NCI-H2081 (cell line): ENCODE measurements at places on chromosomes 4 and X.

GRCh38 chrX:151970661-151971060, 3.8 kb downstream of the GABRE start:
- no peak for DNase-seq

DNA sequence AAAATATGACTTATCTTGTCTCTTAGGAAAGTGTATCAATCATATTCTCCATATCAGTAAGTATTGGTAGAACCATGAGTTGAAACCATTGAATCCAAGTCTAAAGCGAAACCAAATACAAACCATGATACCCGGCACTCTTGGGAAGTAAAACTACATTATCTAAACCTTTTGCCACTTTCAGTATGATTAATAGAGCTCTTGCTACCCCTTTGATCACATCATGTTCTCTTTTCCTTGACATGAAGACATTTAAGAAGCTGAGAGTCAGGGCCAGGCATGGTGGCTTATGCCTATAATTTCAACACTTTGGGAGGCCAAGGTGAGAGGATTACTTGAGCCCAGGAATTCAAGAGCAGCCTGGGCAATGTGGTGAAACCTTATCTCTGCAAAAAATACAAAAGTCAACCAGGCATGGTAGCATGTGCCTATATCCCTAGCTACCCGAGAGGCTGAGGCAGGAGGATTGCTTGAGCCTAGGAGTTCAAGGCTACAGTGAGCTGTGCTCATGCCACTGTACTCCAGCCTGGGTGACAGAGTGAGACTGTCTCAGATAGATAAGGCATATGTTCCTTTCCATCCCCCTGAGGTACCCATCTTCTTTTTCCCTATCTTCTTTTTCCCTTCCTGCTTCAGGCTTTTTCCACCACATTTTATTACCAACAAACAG, 45.4 kb downstream of the CEP135 start:
- no peak for DNase-seq

- DNase-seq = no peak
Observed at GRCh38 chr4:158051401-158052235, 121.2 kb downstream of the GASK1B start.

- no peak for DNase-seq
Observed at GRCh38 chr4:38101563-38101962, 141.4 kb downstream of the PTTG2 start.

DNA sequence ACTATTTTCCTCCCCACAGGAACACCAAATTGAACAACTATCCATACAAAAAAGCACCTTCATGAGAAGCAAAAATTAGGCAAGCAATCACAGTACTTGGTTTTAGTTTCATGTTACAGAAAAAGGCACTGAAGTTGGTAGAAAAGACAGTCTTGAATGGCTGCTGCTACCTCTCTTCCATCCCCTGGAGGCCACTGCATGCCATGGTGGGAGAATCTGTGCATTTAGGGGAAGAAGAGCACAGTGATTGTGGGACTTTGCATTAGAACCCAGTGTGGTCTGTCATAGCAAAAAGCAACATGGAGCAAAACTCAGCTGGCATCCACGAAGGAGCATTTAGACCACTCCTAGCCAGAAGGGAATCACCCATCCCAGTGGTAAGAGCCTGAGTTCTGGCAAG, 941.9 kb downstream of the PCDH18 start:
- DNase-seq = no peak

DNA sequence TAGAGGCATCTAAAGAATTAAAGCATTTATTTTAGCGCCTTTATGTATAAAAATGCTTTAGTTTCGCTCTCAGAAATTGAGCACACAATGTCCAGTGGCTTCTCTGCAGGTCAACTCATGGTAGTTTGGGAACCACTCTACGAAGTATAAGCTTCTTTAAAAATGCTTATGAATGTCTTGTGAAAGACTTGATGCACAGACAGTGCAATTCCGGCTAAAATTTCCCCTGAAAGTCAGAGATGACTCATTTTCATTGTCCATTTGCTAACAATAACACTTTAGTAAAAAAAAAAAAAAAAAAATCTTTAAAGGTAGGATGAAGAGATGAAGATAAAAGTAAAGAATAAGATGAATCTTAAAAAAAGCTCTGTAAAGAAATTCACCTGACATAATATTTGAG, 117.2 kb downstream of the PDHA2 start:
- no peak for DNase-seq
